ENCODE measurements at places on chromosomes 11 and 22. TPM values are rescaled to one million over a fixed set of nuclear protein-coding genes. Genes with fewer than 3 reads are reported as not detected.

Gene PYGM
- total RNA-seq = 0.51 TPM

Gene NRGN
- total RNA-seq = 7.8 TPM

Gene PRR5L
- total RNA-seq = not detected

Gene FGF4
- total RNA-seq = not detected

Gene PTDSS2
- total RNA-seq = 44.3 TPM

Gene KCNJ11
- 3.4 TPM for total RNA-seq

Gene DAGLA
- 9.4 TPM for total RNA-seq

Gene ARHGAP8
- total RNA-seq = 90.5 TPM

Gene HBE1
- not detected for total RNA-seq

- DNase-seq = no peak
These were observed 56.1 kb upstream of the LDLRAD3 start for GRCh38 chr11:35887737-35888136.

DNA sequence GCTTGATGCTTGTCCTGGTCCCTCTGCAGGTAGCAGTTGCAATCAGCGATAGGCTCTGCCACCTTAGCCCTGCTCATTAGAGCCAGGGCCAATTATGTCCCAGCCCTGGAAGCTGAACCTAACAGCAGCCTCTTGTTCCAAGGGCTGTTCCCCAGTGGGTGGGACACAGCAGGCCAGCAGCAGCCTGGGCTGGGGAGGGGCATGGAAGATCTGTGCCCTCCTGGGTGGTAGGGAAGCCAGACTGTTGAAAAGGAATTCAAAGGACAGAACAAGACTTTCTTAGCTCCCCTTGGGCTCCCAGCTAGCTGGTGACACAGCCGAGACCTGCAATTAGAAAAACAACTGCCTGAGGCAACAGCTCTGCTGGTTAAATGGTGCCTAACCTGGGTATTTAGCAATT, 17.4 kb downstream of the DRD2 start:
- DNase-seq = no peak

DNA sequence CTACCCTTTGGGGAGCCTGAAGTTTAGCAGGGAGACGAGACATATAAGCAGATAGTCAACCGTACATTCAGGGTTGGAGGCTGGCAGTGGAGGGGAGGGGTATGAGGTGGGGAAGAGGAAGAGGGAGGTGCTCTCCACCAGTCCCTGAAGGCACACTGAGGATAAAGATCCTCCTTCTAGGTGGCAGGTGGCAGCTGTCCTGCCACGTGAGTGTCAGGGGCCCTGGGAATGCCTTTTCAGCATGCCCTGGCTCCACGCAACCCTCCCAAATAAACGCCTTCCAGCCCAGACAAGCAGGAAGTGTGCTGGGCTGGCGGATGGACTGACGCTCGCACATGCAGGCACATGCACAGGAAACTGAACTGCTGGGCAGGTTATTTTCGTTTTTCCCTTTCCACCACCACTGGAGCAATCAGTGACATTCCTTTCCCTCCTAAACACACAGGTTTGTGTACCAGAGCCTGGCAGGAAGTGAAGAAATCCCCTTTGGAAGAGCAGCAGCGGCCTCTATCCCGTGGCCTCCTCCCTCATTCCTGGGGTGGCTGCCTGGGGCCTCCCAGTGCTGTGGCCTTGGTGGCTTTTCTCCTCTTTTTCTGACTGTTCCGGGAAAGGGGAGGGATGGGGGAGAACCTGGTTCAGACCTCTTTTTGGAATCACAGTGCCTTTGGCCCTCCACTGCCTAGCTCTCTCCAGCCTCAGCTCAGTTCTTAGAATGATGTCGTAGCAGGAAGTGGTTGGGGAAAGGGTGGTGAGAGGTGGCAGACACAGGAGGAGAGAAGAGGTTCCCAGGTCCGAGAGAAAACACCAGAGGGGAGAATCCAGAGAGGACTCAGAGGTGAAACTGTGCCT, 157.0 kb upstream of the TIMP3 start:
- peak; percentile 81 for DNase-seq

DNA sequence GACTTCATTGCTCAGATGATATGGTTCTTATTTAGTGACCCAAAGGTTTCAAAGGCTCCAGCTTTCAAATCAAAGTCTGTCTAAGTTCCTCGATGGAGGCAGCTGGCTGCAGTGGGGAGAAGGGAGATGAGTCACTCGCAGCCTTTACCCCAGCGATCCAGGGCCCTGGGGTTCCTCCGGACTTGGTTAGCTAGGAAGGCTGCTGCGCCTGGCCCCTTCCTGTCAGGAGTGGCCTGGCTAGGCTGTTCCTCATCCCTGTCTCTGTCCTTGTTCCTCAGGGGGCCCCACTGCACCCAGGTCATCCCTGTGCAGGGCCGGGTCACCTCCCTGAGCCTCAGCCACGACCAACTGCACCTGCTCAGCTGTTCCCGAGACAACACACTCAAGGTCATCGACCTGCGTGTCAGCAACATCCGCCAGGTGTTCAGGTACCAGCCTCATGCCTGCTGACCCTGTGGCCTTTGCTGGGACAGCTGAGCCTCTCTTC, 13.9 kb downstream of the ATG16L2 start:
- peak; percentile 50 for DNase-seq

DNA sequence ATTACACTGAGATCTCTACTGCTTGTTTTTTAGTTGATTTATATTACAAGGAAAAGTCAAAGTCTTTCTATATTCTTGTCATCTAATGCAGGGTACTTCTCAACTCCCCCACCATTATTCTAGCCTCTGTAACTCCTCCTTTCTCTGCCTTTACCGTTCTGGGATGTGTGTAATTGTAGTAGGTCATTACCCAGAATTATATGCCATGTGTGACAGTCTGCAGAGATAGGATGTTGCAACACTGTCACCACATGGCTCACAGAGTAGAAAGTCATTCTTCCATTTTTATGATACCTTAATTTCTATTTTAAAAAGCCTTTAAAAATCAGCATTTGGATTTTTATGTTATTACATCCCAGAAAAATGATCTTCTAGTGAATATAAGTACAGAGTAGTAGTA, 32.7 kb downstream of the ZNF143 start:
- no peak for DNase-seq

DNA sequence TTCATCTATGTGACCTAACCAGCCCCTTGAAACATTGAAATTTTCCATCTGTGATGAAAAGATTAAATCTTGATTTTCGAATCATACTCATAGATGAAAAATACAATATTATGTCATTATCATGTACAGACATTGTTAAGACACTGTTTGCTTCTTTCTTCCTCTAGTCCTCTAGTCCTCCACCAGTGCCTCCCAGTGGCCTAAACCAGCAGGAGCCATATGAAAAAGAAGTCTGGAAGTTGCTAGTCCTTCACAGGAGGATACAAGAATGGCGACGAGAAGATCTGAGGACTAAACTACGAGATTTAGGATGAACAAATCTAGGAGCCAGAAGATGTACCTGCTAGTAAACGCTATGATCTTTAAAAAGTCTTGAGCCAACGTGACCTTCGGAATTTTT, 134.1 kb downstream of the SLC17A6 start:
- DNase-seq = no peak

DNA sequence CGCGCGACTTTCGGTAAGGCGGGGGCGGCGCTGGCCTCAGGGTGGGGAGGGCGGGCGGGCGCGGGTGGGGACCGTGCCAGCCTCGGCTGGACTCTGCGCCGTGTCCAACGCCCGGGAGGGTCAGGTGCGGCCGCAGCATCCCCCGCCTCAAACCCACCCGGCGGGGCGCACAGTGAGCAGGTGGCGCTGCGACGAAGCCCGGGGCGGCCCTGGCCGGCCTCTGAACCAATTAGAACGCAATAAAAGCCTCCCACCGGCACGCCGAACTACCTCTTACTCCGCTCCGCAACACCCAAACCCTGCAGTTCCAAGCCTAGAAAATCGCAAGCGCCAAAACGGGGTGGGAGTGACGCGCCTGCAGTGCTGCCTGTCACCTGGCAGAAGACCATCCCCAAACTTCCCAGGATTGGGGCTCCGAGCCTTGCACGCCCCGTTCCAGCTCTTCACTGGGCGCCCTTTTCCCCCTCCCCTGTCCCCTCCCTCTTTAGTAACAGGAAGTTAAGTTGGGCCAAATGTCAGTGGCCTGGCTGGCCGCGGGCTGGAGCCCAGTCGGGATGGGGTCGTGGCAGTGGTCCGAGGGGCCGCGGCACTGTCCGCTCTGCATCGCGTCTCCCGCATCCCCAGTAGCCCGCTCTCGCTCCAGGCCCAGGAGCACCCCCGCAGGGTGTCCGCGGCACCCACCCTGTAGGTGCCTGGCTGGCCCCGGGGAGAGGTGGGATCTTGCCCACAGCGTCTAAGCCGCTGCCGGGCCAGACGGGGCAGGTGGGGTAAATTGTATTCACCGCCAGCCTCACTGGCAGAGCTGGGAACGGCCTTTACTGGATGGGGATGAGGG, 541 bp downstream of the MICAL2 start:
- DNase-seq = peak; percentile 50

GRCh38 chr11:4932751-4933150, 8.6 kb upstream of the OR51G1 start:
- DNase-seq = no peak

GRCh38 chr22:20427945-20428417, 9.6 kb downstream of the SCARF2 start:
- DNase-seq = no peak

DNA sequence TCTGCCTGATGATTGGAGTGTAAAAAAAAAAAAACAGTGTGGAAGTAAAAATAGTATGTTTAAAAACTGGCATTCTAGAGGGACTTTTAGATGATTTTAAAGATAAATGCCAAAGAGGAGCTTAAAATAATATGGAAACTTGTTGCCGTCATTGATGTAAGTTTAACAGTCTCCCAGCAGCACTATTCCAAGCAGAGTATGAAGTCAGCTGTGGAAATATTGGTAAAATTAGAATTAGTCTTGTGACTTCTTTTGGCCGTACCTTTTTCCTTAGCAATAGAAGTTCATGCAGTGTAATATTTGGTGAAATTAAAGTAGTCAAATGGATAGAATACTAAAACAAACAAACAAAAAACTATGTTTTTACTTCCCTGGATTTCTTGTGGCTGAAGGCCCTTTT, 134.9 kb downstream of the METTL15 start:
- no peak for DNase-seq

- DNase-seq = no peak
These were observed 29.7 kb downstream of the OR10A6 start for GRCh38 chr11:7901319-7901854.

GRCh38 chr11:119641983-119642745, 86.8 kb downstream of the NECTIN1 start:
- DNase-seq = peak; percentile 59

DNA sequence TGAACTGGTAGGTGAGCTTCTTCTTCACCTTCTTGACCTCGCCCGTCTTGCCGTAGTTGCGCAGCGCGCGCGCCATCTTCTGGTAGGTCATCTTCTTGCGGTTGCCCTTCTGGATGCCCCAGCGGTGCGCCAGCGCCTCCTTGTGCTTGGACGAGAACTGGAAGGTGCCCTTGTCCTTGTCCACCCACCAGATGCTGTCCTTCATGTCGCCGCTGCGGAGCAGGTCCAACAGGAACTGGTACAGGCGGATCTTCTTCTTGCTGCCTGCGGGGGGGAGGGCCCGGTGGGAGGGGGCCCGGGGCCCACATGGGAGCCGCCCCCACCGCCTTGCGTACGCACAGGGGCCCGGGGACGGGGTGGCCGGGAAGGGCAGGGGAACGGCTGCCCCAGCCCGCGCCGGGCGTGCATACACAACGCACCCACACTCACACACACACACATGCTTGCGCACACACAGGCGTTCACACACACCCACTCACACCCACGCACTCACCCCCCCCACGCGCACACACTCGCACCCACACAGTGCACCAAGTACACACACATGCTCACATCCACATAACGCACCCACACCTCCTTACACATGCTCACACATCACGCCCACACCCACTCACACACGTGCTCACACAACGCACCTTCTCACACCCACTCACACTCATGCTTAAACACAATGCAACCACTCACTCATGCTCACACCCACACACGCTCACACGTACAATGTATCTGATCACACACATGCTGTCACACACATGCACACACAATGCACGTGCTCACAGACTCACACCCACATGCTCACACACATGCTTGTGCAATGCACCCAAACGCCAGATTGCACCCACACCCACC, 3.0 kb upstream of the MYBPC3 start:
- peak; percentile 97 for DNase-seq

DNA sequence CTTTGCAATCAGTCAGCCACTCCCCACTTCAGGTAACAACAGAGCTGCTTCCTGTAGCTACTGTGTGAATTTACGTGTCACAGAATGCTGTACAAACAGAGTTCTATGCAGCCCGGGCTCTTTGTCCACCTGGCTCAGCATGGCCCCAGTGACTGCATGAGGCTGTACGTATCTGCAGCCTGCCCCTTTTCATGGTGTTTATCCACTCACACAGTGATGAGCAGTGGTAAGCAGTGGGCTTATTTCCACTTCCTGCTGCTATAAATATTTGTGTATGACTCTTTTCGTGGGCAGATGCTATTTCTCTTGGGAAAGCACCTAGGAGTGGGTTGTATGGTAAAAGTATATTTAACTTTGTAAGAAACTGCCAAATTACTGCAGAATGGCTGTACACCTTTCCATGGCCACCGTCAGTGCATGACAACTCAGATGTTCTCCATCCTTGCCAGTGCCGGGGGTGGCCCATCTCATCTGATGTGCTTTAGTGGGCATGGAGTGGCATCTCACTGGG, 43.3 kb downstream of the MYEOV start:
- peak; percentile 61 for DNase-seq

DNA sequence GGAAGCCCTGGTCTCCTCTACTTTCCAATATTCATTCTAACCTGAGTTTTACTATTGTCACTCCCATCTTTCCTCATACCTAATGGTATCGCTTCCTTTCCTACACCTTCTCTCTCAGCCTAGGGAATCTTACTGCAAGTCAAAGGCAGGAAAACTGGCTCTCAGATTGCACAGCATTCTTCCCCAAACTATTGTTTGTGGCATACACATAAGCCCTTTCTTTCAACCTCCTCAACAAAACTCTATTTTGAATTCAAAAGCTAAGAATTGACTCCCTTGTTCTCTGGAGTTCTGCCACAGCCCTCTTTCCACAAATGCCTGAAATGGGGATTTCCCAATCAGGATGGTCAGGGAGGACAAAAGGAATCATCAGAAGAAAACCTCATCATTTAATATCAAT, 181.5 kb downstream of the FAM76B start:
- no peak for DNase-seq

DNA sequence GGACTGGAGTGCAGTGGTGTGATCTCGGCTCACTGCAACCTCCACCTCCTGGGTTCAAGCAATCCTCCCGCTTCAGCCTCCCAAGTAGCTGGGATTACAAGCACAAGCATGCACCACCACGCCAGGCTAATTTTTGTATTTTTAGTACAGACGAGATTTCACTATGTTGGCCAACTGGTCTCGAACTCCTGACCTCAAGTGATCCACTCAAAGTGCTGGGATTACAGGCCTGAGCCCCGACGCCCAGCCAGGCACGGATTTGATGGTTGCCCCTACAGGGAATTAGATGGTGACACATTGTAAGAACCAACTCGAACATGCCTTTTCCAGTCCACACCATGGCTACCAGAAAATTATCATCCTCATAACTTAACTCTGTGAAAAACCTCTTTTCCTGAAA, 26.8 kb upstream of the RTL6 start:
- DNase-seq = no peak
